ENCODE measurements at places on chromosomes 12 and 14.

GRCh38 chr12:119153477-119154434 is 25.0 kb upstream of the HSPB8 start:
- DNase-seq, result peak; percentile 5

GRCh38 chr12:58302487-58303011 is 361.2 kb downstream of the ATP23 start:
- no peak for DNase-seq

DNA sequence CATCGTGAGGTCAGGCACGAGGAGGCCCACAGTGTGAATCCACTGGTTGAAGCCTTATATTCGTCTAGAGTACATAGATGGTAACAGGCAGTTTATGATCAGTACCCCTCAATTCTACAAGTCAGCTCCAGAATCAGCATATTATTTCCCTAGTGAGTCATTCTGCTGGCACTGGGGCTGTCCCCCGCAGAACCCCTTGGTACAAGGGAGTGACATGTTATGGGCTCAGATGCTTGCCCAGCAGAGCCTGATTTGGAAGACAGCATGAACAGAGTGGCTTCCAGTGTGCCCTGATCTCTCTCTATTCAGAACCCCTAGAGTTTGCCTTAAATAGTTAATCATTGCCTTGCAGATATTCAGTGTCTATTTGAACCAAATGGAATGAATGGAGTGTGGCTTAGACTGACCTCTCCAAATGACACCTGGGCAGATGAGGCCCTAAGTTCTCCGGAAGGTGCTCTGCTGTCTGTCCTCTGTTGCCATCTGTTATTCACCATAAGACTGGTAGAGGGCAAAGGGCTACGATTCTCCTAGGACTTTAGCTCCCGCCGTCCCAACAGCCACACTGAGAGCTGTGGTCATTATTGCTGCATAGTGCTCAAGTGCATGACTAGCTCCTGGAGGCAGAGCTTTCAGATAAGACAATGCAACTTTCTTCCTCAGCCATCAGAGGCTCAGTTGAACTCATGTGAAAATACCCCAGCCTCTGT is 41.1 kb downstream of the CACNA2D4 start:
- DNase-seq, result no peak

DNA sequence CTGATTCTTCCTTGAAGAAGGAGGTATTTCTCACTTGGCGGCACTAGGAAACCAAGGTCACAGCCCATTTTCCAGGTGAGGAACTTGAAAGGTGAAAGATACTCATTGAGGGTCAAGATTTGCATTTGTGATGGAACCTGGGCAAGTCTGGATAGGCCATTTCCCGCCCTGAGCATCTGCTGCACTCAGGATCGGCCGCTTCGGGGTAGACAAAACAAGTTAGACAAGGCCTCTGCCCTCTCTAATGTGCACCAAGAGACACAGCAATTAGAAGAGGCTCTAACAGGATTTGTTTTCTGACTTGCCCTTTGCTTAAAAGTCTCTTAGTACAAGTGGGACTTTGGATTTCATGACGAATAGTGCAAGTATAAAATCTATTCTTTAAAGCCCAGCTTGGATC is 167.2 kb downstream of the KTN1 start:
- DNase-seq, result no peak

DNA sequence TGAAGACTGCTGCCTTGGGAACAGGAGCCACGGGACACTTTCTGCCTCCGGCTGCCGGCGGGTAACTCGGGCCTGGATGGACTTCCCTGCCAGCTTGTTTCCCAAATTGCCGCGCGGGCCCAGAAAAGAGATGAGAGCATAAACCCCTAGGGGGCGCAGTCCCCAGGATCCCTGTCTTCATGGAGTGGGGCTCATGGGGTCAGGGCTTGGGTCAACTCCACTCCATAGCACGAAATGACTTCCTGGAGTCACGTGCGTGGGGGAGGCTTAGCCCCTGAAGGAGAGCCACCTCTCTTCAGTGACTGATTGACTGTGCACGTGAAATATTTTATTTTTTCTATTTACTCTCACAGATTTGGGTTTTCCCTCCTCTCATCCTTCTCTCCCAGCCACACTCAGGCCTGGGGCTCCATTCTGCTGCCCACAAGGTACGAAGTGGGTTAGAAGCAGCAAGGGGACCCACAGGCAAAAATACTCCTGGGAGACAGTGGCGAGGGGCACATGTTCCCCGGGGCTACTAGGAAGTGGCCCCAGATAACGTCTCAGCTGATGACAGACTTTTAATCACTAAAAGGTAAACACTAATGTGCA is 10.0 kb downstream of the PGF start:
- DNase-seq, result no peak

DNA sequence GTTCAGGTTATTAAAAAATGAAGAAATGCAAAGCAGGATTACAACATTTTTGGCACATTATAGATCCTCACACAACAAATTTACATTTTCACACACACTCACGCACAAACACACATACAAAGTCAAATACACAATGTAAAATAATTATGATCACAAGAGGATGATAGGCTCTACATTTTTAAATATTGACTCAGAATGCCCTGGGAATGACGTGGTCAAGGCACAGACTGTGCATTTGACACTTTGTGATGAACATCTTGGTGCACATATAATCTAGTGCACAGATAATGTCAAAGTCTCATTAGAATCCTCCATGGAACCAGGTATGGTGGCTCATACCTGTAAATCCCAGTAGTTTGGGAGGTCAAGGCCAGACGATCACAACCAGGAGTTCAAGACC is 49.4 kb downstream of the DPF3 start:
- no peak for DNase-seq

DNA sequence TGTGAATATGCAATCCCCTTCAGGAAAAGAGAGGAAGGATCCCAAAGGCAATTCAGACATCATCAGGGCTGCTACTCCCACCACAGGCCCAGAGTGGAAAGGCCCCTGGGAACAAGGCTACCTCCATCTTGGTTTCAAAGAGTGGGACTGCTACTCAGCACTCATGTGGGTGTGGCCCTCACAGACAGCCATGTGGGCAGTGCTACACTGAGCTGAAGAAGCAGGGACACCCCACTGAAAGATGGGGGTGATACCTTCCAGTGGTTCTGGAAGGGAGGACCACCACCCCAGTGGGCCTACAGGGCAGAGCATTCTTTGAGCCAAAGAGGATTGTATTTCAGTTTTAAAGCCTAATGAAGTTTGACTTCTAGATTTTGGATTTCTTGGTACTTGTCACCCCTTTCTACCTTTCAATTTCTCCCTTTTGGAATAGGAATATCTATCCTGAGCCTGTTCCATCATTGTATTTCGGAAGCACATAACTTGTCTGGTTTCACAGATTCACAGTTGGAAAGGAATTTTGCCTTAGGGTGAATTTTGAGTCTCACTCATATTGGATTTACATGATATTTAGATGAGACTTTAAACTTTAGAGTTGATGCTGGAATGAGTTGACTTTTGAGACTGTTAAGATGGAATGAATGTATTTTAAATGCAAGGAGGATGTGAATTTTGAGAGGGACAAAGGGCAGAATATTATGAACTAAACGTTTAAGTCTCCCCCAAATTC is 16.5 kb upstream of the LTA4H start:
- DNase-seq, result no peak

GRCh38 chr12:32502693-32503502 is 103.5 kb downstream of the FGD4 start:
- DNase-seq, result peak; percentile 38

DNA sequence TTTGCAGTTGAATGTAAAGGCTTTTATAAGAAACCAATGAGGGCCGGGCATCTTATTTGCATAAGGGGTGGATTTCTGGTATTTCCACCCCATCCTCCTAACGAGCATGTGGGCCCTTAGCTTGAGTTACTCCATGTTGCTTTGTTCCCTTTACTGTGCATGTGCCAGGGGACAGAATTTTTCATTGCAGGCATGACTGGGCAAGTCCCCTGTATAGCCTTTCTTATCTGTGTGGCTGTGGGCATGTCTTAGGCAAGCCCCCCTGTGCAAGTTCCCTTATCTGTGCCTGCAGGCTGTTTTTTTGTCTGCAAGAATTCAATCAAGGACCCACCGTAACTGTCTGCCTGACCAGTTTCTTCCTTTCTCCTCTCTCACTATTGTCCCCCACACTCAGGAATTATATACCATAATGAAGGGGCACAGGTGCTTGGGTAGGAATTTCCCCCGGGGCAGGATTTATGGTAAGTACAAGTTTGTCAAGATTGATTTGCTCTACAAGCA is 152.2 kb upstream of the CNOT2 start:
- DNase-seq, result no peak

Data from astrocyte of the spinal cord (primary cell).